ENCODE measurements at places on chromosomes 1 and 21.
A peak's percentile ranks its signal among the peaks of the same experiment; 100 is the strongest.

DNA sequence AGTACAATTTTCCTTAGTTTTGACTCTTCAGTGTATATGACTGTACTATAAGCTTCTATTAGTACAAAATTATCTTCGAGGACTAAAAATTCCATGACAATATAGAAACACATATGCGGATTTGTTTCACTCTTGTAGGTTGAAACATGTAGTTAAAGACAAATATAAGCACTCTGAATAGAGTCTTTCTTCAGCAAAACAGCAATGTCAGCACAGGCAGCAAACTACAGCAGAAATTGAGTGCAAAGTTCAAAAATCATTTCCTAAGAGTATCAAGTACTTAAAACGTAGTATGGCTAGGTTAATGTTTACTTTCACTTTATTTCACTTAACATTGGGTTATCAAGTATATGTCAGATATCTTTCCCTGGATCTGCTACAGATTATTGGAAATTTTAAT lies 106.7 kb downstream of the FAF1 start:
- DNase-seq: no peak

- DNase-seq: no peak
Measured at GRCh38 chr1:183212870-183213269, 26.8 kb downstream of the LAMC2 start.

DNA sequence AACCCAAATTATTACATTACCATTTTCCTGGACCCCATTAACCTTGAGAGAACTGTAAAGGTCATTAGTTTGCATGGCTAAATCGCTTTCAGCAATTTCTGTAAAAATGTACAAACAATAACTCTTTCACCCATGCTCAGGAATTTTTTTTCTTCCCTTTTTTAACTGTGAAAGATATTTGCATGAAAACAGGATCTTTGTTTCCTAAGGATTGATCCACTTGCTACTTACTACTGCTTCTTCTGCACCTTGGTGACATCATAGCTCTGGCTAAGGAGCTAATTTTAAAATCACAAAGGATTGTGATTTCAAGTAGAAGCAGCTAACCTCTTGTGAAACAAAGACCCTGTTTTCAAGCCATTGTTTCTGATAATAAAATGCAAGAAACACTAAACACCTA lies 274.6 kb upstream of the ESRRG start:
- DNase-seq: no peak

DNA sequence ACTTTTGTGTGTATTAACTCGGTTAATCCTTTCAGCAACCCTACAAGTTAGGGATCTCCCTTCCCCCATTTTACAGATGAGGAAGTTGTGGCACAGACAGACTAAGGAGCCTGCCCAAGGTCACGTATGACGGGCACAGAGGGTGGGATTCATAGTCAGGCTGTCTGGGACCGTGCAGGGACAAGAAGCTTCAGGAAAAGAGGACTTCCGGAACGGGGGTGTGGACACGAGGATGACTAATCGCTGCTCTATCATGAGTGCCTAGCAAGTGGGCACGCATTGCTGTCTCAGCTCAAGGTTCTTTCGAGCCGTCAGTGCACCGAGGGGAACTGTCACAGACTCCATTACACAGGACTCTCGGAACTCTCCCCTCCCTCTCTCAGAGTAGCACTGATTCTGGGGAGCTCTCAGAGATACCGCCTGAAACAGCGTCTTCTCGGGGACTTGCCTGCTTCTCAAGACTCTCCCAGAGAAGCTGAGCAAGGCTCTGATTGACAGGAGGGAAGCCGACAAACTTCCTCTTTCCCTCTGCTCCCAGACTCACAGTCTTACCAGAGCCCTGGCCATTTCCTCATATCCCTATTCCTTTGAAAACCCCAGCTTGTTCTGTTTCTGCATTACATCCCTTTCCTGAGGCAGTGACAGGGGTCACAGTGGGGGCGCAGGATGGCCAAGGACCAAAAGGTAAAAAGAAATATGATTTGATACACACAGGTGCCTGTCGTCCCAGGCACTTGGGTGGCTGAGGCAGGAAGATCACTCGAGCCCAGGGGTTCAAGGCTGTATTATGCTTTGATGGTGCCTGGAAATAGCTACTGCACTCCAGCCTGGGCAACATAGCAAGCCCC lies 14.4 kb downstream of the FHAD1 start:
- no peak for DNase-seq

- peak; percentile 9 for DNase-seq
Measured at GRCh38 chr1:48203287-48203900, 19.1 kb upstream of the SLC5A9 start.

- no peak for DNase-seq
Measured at GRCh38 chr1:1308756-1309250, 406 bp downstream of the PUSL1 start.

DNA sequence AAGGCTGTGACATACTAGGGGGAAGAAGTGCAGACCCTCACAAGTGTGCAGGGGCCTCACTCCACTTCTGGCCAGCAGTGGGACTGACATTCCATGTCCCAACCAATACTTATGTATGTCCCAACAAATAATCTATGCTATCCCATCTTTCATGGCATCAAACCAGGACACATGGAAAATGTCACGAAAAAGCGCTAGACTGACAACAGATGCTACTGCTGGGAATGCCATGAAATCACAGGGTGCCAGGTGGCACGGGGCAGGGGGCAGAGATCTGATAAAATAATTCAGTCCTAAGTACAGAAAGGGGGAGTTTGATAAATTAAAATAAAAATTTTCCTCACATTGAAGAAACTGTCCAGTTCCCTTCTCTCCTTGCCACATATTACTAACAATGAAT lies 27.6 kb upstream of the BCAS2 start:
- DNase-seq: no peak

DNA sequence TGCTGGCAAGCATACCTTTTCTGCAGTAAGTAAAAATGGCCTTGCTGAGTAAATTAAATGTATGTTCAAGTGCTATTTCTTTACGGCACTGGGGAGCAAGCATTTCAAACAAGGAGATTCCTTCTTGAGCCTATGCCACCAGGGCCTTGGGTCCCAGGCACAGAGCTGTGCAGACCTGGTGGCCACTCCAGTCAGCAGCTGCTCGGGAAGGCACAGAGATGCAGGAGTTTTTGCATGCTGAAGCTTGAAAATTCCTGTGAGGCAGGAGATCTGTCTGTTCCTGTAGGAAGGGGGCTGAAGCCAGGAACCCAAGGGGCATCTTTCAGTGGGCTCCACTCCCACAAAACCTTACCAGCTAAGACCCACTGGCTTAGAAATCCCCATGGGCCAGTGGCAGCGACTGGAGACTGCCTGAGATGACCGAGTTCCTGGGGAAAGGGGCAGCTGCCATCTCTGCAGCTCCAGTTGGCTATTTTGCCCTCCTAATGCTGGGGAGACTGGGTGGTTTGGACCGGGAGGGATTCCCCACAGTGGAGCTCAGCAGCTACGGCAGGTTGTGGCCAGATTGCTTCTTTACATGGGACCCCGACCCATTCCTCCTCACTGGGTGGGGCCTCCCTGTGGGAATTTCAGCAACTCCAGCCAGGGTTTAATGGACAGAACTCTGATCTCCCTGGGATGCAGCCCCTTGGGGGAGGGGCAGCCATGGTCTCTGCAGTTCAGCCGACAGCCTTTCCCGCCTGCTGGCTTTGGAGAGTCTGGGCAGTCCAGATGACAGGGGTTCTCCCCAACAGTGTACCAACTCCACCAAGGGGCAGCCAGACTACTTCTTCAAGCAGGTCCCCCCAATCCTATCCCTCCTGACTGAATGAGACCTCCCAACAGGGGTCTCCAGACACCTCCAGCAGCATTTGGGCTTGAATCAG lies 8.4 kb upstream of the PGBD2 start:
- DNase-seq: no peak

- DNase-seq: no peak
Measured at GRCh38 chr1:182761396-182762395, 27.9 kb upstream of the NPL start.

GRCh38 chr21:45158491-45159423 lies 84.4 kb downstream of the ADARB1 start:
- DNase-seq: no peak

DNA sequence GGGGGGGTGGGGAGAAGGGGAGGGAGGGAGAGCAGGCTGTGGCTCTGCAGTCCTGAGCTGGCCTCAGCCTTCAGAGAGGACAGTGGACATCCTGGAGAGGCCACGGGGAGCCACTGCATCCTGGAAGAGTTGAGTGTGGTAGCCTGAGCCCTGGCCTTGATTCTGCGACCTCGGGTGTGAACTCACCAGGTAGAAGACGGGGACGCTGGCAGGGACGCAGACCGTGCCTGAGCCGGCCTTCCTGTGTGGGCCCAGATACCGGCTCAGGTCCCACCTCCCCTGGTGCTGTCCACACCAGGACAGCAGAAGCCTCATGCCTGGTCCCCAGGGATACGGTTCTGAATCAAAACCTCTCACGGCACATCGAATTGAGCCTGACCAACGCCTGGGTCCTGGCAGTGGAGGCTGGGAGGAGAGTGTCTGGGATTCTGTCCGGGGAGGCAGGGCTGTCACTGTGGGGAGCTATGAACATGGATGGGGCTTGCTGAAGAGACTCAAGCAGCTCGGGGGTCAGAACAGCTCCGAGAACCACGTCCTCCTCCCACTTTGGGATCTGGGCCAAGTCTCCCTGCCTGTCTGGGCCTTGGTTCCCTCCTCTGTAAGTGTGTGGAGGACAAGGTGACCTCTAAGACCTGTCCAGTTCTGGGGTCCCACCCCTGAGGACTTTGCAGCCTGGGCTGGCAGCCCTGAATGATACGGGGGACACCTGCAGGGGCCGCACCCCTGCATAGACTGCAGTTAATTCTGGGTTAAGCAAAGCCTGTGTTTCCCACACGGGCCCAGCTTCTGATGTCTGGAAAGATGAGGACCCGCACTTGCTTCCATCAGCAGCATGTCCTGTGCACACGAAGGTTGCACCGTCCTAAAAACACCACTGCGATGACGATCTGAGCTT lies 30.4 kb downstream of the RRP1 start:
- no peak for DNase-seq

DNA sequence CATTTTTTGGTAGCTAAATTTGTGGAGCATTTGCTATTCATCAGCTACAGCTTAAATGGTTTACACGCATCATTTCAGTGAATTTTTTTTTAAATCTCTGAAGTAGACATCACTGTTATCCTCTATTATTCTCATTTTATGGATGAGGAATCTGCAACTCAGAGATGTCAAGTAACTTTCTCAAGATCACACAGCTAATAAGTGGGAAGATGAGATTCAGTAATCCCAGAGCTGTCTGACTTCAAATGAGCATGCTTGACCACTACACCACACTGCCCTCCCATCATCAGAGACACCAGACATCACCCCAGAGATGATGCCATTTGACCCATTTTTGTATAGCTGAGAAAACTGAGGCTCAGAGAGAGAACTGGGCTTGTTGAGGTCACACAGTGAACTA lies 116.4 kb downstream of the RRAGC start:
- no peak for DNase-seq

- DNase-seq: no peak
Measured at GRCh38 chr21:32055305-32055704, 182.5 kb downstream of the HUNK start.

DNA sequence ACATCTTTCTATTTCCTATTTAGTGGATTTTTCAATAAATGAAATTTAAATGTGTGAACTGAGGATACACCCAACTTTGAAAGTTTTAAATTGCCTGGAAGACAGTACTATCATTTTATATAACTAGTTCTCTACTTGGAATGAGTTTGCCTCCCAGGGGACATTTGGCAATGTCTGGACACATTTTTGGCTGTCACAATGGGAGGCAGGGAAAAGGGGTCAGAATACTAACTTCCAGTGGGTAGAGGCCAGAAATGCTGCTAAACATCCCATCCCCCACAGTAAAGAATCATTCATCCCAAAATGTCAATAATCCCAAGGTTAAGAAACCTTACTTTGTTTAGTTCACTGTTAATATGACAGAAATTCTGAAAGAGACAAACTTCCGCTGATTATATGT lies 13.2 kb upstream of the NRAS start:
- no peak for DNase-seq

DNA sequence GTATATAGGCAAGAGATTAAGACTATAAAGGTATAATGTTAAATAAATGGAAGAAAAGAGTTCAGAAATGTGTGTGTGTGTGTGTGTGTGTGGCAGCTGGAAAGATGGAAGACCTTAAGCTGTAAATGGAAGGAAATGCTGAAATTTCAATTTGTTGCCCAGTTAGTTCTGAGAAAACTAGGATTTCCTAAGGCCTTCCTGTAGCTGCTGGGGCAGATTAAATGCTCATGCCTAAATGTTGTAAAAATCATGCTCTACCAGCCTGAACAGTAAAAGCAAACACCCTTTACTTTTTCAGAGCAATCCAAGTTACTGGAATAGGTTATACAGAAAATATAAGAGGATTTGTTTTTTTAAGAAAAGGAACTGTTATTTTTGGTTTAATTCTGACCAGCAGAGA lies 8.3 kb downstream of the ADCY10 start:
- no peak for DNase-seq

DNA sequence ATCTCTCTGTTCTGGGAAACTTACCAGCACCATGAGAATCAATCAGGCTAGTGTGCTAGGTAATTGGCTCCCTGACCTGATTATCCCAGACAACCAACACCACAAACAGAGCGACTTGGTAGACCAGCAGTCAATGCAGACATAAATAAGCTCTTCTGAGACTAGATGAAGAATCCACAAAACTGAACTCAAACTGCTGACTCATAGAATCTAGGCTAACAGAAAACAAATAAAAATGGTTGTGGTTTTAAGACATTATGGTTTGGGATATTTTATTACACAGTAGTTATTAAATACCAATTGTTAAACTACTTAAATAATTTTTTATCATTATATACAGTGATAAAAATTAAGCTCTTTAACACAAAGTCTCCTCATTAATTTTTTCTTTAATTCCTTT lies 535.7 kb downstream of the COL11A1 start:
- no peak for DNase-seq

DNA sequence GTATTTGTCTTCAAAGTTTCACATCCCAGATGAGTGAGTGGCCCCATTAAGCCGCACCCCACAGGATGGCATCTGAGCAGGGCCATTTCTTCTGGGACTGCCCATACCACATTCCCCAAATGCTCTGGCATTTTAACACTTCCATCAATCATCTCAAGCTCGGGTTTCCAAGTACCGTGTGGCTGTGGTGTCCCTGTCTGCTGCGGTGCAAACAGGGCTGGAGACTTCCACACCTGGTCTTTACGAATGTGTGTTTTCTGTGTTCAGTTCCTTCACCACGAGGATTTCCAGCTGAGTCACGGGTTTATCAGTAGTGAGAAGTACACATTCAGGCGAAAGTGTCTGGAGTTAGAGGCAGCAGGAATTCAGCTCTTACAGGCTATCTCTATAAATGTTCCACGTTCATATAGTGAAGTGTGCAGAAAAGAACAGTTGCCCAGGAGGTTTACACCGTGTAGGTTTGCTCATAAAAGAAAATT lies 195.2 kb downstream of the RHOU start:
- DNase-seq: no peak

GRCh38 chr1:227959325-227959860 lies 11.7 kb upstream of the WNT9A start:
- DNase-seq: no peak

DNA sequence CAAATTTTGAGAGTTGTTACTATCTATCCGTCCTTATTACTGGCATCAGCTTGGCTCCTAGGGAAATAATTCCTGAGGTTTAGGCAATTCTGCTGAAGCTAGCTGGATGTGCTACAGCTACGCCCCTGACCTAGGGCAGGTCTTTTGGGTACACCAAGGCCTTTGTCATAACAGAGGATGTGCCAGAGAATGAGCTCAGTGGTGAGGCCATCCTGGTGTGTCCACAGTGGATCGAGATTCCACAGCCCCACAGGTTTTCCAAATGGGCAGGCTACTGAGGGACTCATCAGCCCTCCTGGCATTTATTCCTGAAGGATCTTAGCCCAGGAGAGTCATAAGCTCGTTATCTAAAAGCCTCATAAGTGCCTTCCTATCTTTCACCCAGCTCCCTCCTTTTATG lies 475.2 kb upstream of the USP24 start:
- DNase-seq: peak; percentile 60

GRCh38 chr21:33541105-33541711 lies 709 bp downstream of the GART start:
- DNase-seq: no peak

Data from NCI-H187 (cell line).